ENCODE measurements at places on chromosomes 7 and 10. TPM values are rescaled to one million over a fixed set of nuclear protein-coding genes. Genes with fewer than 3 reads are reported as not detected.

NPTX2 gene
- 7.2 TPM for total RNA-seq

LEP gene
- total RNA-seq: not detected

GRID1 gene
- 3.9 TPM for total RNA-seq

AMPH gene
- 15.3 TPM for total RNA-seq

PVRIG gene
- total RNA-seq: 0.21 TPM

SSC4D gene
- total RNA-seq: 0.37 TPM

NUTM2E gene
- not detected for total RNA-seq

MMD2 gene
- total RNA-seq: 0.11 TPM

PPP1R3A gene
- 4.4 TPM for total RNA-seq

Measured in urinary bladder (tissue), 4 donors.